Activated B cell treated with CpG ODN at 0.5 μM for 24 hours (primary cell): ENCODE measurements at places on chromosomes 2 and 18.

GRCh38 chr18:45817543-45817942, 7.9 kb upstream of the SIGLEC15 start:
- no peak overlapping the region for H3K27ac ChIP-seq
- no peaks in the 10 kb centered on the region for H3K36me3 ChIP-seq
- no peak overlapping the region for H3K4me3 ChIP-seq
- DNase-seq: no peak
- peaks cover 30% of the 10 kb centered on the region for H3K27me3 ChIP-seq

- H3K4me1 ChIP-seq: peaks cover 43% of the 10 kb centered on the region
- peak overlapping the region; percentile 98 for H3K27ac ChIP-seq
- no peak overlapping the region for H3K4me3 ChIP-seq
- no peak for DNase-seq
- peaks cover 27% of the 10 kb centered on the region for H3K36me3 ChIP-seq
- no peaks in the 10 kb centered on the region for H3K27me3 ChIP-seq
Measured at GRCh38 chr2:174635776-174636404, 38.3 kb upstream of the WIPF1 start.

DNA sequence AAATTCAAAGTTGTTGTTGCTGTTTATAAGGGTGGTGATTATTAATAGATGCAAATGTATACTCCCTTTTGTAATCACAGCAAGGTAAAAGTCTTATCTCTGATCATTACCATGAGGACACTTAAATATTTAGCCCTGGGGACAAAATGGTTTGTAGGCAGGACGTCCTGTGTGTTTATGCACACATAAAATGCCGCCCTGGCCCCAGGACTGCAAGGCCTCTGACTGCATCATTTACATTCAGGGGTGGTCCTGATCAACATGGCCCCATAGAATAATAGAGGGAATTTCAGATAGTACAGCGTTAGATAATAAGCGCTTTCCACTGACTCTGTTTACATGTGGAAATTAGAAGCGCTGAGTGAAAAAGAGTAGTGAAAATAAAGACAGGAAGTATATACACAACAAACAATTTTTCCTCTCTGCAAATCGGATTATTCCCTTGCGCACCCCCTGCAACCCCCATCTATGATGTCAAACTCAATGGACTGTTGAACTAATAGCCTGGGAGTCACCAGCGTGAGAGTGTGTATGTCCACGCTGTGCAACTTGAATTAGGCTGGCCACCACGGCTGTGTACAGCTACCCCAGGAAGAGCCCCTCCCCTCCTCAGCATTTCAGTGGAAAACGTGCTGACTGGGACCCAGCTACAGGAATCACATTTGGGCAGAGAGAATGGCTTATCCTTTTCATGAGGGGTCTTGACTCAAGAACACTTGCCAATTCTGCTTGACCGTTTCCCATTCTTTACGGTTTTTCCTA, 291.5 kb downstream of the SOX11 start:
- H3K36me3 ChIP-seq: no peaks in the 10 kb centered on the region
- no peak overlapping the region for H3K27ac ChIP-seq
- H3K4me1 ChIP-seq: no peaks in the 10 kb centered on the region
- no peak overlapping the region for H3K4me3 ChIP-seq
- no peaks in the 10 kb centered on the region for H3K27me3 ChIP-seq

DNA sequence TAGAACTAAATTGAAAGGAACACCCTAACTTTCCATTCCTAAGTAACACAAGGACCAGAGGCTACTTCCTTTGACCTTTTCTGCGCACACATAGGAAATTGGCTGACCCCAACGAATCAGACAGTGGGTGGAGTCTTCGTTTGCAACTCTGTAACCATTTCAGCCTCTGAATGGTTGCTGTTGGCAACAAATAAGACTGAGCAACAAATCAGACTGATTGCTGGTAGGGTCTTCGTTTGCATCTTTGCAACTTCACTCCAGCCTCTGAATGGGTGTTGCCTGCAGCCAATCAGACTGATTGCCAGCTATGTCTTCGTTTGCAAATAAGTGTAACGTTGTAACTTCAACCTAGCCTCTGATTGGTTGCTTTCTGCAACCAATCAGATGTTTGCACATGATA, 34.6 kb downstream of the USP40 start:
- H3K4me3 ChIP-seq: no peak overlapping the region
- peaks cover 30% of the 10 kb centered on the region for H3K36me3 ChIP-seq
- no peaks in the 10 kb centered on the region for H3K27me3 ChIP-seq
- H3K27ac ChIP-seq: no peak overlapping the region

GRCh38 chr18:21273568-21273967, 31.5 kb downstream of the GREB1L start:
- H3K36me3 ChIP-seq: no peaks in the 10 kb centered on the region
- H3K27me3 ChIP-seq: no peaks in the 10 kb centered on the region
- H3K27ac ChIP-seq: no peak overlapping the region

DNA sequence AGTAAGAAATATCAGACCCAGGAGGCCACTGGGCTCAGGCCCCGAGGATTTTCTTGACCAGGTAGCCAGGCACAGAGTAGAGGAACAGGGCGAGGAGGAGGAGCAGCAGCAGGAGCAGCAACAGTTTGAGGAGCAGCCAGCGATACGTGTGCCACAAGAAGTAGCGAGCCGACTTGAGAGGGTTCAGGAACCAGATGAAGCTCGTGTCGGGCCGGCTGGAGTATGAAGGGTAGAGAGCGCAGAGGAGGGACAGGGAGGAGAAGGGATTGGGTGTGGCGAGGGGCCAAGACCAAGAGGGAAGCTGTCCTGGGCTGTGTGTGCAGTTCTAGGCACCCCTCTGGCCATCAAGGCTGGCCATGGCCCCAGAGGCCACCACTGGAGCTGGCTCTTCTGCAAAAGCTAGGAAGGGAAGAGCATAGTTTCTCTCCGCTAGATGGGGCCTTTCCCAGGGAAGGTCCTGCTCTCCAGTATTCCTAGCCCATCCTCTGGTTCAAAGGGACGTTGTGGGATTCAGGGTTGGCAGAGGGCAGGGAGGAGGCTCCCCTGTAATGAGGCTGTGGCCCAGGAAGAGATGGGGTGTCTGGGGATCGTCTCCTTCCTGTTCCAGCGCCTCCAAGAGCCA, 17.8 kb downstream of the OTOF start:
- H3K36me3 ChIP-seq: no peaks in the 10 kb centered on the region
- no peaks in the 10 kb centered on the region for H3K4me1 ChIP-seq
- no peaks in the 10 kb centered on the region for H3K27me3 ChIP-seq
- no peak for DNase-seq
- H3K4me3 ChIP-seq: no peak overlapping the region

- peak overlapping the region; percentile 89 for H3K27ac ChIP-seq
- peaks cover 66% of the 10 kb centered on the region for H3K4me1 ChIP-seq
- no peak for DNase-seq
- peak overlapping the region; percentile 24 for H3K4me3 ChIP-seq
Measured at GRCh38 chr2:145740302-145740701, 1220.4 kb upstream of the ZEB2 start.

DNA sequence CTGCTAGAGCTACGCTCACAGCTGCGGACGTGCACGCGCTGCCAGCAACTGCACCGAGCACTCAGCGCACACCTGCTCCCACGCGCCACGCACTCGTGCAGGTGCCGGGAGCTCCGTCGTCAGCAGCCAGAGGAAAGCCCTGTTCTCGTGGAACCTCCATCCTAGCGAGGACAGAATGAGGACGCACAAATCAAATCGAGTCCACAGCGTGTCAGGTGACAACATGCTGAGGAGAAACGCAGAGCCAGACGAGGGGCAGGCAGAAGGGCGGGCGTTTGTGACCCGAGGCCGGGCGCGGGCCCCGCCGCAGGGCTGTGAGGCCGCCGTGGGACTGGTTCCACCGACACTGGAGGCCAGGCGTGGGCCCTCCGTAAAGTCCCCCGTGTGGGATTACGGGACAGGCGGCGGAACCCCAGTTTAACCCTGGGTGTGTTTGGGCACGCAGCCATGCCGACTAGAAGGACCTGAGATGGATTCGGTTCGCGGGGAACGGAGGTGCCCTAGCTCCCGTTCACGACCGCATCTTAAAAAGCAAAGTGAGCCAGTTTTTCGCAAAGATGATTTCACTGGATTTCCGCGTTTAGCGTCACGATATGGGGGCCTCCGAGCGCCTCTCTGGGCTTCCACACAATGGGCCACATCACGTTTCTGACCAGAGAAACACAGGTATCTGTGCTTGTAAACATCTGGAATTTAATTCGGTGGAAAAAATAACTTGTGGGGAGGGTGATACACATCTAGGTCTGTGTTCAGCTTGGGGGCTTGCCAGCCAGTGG, 26.9 kb upstream of the ALKAL2 start:
- no peaks in the 10 kb centered on the region for H3K36me3 ChIP-seq
- H3K4me1 ChIP-seq: no peaks in the 10 kb centered on the region
- no peak overlapping the region for H3K4me3 ChIP-seq
- no peak overlapping the region for H3K27ac ChIP-seq

DNA sequence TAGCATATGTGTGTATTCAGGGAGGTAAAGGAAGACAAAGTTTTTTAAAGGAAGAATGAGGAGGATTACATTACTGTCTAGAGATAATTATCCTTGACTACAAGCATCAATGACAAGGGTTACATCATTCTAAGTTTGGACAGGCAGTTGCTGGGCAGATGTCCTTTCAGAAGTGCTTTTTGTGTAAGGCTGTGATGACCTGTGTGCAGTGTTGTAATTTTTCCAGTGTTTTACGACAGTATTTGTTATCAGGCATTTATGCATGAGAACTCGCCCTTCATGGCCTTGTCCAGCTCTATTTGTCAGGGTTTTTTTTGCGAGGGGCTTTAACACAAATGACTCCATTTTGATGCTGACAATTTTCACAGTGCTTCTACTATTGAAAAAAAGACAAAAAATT, 658.3 kb upstream of the NXPH2 start:
- DNase-seq: no peak
- no peaks in the 10 kb centered on the region for H3K36me3 ChIP-seq
- H3K27ac ChIP-seq: no peak overlapping the region
- no peaks in the 10 kb centered on the region for H3K4me1 ChIP-seq

DNA sequence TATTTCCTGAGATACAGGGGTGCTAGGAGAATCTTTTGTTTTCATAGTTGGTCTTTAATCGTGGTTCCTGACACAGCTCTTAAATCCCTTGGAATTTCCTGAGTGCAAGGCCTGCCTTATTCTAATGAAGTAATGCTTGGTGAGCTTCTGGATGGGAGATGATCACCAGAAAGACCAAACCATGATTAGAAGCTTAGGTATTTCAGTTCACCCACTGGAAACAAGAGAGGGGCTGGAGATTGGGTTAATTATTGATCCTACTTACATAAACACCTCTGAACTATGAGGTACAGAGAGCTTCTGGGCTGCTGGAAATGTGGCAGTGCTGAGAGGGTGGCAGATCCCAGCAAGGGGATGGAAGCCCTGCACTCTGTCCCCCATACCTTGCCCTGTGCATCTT, 406.8 kb downstream of the THSD7B start:
- DNase-seq: no peak
- no peaks in the 10 kb centered on the region for H3K36me3 ChIP-seq
- no peaks in the 10 kb centered on the region for H3K4me1 ChIP-seq
- H3K27ac ChIP-seq: no peak overlapping the region
